ENCODE measurements at places on chromosomes 12 and 14. TPM values are rescaled to one million over a fixed set of nuclear protein-coding genes. Genes with fewer than 3 reads are reported as not detected.

DNA sequence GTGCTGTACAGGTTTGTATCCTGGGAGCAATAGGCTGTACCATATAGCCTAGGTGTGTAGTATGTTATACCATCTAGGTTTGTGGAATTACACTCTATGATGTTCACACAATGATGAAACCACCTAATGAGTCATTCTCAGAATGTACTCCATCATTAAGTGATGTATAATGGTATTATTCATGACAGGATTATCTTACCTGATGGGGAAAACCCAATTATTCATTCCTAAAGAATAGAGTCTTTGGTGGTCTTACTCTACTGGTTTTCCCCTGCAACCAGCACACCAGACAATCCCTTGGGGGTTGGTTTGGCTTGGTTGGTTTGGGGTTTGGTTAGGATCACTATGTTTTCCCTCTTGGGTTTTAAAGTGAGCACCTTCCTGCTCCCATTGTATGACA is 12.6 kb upstream of the OR10P1 start:
- no peak for DNase-seq

DNA sequence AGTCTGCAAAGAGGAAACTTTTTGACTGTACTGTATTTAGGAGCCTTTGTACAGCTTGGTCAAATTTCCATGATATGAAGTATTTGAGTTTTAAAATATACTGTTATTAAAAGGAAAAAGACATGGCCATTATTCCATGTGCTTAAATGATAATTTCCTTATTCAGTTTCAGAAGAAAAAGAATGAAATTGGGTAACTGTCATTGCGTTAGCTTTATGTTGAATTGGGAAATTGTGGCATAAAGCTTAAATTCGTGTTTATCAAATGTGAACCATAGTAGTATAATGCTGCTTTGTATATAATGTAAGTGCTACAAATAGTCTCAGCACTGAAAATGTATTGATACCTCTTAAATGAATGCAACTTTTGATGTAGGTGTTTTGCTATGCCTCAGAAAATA is 64.9 kb downstream of the ETNK1 start:
- no peak for DNase-seq

- no peak for DNase-seq
Observed at GRCh38 chr14:20601522-20601921, 10.3 kb upstream of the RNASE12 start.

- DNase-seq: no peak
Observed at GRCh38 chr14:101357559-101358319, 203.6 kb upstream of the DIO3 start.

DNA sequence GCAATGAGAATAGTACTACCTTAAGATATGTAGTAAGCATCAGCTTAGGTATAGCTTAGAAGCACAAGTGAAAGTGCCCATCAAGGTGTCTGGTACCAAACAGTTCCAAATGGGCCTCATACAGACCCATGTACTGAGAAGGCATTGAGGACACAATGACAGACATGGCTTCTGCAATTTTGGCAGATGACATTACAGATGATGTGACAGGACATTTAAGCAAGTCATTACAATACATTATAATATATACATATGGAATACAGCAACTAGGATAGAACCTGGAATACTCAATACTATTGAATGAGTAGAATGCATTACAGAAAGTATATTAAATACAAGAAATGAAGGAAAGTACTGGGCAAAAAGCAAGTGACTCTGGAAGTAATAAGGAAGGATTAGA is 256.4 kb downstream of the GXYLT1 start:
- no peak for DNase-seq

DNA sequence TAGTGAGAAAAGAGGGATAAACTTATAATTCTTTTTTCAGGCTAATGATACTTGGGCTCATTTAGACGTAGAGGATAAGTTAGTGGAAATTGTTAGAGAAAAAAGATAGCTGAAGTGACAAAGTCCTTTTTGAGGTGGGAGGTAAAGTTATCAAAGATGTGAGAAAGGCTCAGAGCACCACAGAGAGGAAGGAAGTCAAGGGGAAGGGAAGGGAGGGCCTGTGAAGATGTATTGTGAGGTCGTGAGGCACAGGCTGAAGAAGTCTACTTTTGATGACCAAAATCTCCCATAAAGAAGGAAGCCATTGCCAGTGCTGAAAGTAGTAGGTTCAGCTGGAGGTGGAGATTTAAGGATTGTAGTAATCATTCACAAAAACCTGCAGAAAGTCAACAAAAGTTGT is 19.4 kb upstream of the PTGDR start:
- no peak for DNase-seq

DNA sequence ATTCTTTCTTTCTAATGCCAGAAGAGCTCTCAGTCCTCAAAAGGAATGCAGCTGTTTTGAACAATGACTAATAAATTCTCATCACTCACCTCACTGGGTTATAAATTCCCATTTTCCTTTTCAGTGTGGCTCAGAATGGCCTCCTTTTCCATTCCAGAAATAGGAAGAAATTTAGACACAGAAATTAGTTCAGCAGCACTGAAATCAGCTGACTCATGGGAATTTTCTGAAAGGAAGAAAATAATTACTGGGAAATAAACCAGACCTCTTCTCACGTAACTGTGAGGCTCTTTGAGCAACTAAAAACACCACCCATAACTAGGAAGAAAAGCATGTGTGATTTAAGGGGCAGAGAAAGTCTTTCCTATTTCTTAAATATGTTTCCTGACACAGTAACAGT is 23.8 kb downstream of the CD163 start:
- no peak for DNase-seq

DNA sequence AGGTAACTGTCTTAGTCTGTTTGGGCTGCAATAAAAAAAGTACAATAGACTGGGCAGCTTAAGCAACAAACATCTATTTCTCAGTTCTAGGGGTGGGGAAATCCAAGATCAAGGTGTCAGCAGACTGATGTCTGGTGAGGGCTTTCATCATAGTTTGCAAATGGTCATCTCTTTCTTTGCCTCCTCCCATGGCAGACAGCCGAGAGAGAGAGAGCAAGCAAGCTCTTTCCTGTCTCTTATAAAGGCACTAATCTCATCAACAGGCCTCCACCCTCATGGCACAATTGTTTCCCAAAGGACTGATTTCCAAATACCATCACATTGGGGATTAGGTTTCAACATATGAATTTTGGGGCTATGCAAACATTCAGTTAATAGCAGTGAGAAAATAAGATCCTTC is 445.6 kb upstream of the FLRT2 start:
- no peak for DNase-seq

DNA sequence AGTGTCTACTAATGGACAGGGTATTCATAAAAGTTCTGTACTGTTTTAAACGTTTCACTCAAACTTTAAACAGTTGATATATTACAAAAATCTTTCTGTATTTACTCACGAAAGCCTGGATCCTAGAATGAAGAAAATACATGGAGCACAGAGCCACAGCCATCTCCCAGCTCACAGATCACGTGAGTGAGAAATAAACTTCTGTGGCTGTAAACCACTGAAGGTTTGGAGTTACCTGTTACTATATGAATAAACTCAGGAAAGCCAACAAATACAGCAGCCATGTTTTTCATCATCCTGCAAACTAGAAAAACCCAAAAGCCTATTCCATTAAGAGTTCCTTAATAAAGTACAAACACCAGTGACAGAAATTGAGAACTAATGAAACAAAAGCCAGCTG is 867 bp upstream of the TDG start:
- peak; percentile 6 for DNase-seq

DNA sequence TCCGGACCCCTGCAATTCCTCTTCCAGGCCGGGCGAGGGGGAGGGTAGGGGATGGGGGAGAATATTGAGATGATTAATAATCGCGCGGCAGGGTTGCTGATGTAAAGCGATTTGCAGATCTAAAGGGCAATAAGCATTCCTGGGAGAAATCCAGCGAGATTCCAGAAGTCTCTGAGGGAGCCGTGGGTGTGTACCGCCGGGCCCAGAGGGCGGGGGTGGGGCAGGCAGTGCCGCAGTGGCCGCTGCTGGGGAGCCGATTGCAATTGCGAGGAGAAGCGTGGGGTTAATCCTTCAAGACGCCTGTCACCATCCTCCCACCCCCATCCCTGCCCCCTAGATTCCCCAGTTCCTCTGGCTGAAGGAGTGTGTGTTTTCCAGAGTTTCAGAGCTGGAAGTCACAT is 16.4 kb downstream of the FOS start:
- DNase-seq: no peak

DNA sequence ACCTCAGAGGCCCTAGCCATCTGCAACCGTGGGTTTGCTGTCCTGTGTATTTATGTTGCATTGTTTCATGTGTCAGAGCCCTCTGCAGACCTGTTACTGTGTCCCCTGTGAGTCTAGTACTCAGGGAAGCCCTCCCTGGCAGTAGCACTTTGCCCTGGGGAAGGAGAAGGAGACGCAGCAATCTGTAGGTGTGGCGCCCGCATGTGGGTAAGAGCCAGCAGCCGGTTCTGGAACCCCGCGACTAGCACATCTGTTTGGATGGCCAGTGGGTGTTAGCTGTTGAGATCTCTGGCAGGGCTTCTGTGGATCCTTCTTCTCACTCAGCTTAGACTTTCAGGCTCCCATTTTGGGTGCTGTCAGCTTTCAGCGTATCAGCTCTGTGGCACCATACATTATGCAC is 57.0 kb downstream of the TECPR2 start:
- DNase-seq: no peak

GRCh38 chr12:402029-402389 is 565 bp downstream of the CCDC77 start:
- no peak for DNase-seq

GRCh38 chr14:69370061-69370460 is 28.0 kb downstream of the ERH start:
- DNase-seq: no peak

DNA sequence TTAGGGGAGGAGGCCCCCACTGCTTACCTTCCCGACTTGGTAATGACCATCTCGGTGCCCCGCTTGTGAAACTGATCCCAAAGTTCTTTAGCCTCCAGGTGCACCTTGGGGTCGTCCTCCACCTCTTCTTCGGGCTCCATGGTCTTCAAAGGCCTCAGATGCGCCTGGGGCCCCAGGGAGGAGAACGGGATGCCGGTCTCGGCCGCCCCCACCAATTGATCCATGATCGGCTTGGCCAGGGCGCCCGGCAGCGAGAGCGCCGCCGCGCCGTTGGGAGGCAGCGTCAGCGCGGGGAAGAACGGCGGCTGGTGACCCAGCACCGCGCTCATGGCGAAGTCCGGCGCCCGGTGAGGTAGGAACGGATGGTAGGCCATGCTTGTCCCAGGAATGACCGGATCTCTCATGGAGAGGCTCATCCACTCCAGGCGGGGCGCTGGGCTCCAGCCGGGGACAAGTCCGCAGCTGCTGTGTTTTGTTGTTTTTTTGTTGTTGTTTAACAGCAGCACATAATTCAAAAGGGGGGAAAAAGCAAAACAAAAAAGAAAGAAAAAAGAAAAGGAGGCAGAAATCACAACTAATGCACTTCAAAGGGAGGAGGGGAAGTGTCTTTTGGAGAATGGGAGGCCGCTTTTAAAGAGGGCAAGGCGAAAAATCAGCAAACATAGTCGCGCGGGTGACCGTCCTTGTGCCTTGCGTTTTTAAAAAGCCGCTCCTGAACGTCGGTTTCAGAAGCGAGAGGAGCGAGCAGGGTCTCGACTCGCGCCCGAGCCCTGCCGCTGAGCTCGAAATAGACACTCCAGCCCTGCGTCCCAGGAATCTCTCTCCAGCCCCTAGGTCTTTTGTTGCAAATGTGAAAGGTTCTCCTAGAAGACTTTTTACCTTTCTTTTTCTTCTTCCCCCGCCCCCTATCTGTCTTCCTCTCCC is 928 bp downstream of the TBX3 start:
- no peak for DNase-seq

DNA sequence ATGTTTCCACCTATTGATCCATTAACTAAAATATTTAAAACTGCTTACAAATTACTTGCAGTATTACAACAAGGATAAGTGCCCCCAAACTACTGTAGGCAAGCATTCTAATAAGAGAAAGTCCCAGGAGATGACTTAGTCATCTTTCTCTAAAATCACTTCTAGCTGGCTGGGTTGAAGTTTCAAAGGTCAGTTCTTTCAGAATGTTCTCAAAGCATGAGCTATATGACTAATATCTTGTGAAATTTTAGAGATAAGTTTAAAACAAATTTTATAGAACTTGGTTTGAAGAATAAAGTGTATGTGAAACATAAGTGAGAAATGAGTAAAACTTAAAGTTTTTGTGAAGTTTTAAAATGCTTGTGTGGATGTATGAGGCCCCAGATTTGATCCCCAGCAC is 24.3 kb upstream of the OR6J1 start:
- no peak for DNase-seq

DNA sequence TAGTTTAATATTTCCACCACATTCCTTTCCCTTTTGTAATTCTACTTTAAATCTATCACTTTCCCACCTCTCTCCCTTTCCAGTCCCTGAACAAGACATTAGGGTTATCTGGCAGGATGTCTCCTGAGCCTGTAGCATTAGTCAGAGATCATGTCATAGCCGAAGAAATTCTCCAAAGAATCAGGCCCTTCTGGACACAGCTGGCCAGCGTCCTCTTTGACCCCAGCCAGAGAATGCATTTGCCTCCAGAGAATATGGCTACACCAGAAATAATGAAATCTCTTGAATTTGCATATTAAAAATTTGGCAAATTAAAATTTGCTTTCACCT is 56.7 kb downstream of the NTF3 start:
- DNase-seq: no peak

DNA sequence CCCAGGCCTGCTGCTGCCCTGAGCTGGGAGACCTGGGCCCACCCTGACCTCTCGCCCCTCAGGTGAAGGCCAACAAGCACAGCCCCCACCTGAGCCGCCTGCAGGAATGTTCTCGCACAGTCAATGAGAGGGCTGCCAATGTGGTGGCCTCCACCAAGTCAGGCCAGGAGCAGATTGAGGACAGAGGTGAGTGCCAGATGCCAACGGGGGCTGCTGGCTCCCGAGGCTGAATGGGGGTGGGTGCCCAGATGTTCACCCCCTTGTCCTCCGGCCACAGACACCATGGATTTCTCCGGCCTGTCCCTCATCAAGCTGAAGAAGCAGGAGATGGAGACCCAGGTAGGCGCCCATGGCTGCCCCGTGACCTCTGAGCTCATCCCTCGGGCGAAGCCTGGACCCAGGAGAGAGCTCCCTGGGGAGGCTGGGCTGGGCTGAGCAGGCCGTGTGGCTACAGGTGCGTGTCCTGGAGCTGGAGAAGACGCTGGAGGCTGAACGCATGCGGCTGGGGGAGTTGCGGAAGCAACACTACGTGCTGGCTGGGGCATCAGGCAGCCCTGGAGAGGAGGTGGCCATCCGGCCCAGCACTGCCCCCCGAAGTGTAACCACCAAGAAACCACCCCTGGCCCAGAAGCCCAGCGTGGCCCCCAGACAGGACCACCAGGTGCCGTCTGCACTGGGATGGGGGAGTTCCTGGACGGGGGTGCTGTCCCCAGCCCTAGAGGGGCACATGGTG is 25.8 kb downstream of the HIP1R start:
- DNase-seq: no peak

- no peak for DNase-seq
Observed at GRCh38 chr12:57234571-57235016, 5.1 kb downstream of the SHMT2 start.

The SNW1 gene
- polyA plus RNA-seq: 53.7 TPM

The SELPLG gene
- 4.4 TPM for polyA plus RNA-seq

The SLC10A1 gene
- polyA plus RNA-seq: 0.21 TPM

The TAC3 gene
- 0.94 TPM for polyA plus RNA-seq

The DNAI7 gene
- polyA plus RNA-seq: 1.0 TPM

The FAM186B gene
- 0.66 TPM for polyA plus RNA-seq

The GSG1 gene
- 11.6 TPM for polyA plus RNA-seq

The UBC gene
- polyA plus RNA-seq: 856 TPM

Data from muscle of arm (tissue), 14 donors.